ENCODE measurements at places on chromosomes 6 and 20.
A peak's percentile ranks its signal among the peaks of the same experiment; 100 is the strongest.

GRCh38 chr20:57434390-57434700 lies 43.1 kb downstream of the RBM38 start:
- DNase-seq = no peak

DNA sequence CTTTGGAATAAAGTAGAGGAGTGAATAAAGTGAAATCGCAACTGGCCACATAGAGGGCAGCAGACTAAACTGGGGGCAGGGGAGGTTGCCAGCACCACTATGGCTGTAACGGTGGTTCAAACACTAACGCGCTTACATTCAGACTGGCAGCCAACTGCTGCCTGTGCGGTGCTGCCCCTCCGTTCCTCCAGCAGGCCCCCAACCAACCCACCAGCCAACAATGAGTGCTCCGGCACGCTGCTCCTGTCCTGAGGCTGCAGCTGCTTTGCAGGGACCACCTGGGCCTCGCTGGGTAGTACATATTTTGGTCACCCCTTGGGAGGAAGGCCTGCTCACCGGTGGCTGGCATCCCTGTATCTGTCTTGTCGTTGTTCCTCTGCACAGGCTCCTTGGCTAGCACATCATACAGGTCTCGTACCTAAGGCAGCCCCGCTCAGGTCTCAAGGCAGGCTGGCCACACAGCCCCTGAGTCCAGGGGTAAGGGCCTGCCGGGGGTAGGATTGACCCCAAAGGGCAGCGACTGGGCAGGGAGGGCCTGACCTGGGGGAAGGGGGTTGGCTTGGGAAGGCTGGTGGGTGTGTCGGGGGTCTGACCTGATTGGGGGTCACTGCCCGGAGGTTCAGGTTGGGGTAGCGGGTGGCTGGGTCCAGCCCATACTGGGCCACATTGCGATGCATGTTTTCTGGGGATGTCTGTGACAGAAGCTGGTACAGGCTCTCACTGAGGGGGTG lies 6.3 kb downstream of the MICAL1 start:
- no peak for DNase-seq

- no peak for DNase-seq
Measured at GRCh38 chr20:59772931-59773913, 160.2 kb downstream of the SYCP2 start.

GRCh38 chr6:138494312-138494711 lies 5.0 kb downstream of the NHSL1 start:
- DNase-seq = no peak

GRCh38 chr6:14290772-14291330 lies 173.3 kb downstream of the CD83 start:
- no peak for DNase-seq

DNA sequence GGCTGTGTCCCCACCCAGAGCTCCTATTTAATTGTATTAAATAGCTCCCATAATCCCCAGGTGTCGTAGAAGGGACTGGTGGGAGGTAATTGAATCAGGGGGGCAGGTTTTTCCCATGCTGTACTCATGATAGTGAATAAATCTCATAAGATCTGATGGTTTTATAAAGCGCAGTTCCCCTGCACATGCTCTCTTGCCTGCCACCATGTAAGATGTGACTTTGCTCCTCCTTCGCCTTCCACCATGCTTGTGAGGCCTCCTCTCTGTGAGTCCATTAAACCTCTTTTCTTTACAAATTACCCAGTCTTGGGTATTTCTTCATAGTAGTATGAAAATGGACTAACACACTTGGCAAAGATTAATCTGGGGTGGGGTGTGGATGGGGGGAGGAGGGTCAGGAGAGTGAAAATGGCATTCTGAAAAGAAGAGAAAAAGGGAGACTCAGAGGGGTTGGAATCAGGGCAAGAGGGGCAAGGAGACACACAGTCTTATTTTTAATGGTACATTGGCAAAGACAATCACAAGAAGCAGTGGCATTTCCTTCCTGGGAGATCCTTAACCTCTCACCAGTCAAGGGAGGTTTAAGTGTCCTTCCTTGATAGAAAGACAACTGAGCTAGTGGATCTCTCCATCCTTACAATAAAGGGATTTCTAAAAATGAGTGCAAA lies 37.5 kb upstream of the NOX3 start:
- no peak for DNase-seq

- no peak for DNase-seq
Measured at GRCh38 chr6:23690453-23691049, 435.5 kb upstream of the NRSN1 start.

- peak; percentile 47 for DNase-seq
Measured at GRCh38 chr6:27133281-27134227, 113.9 kb upstream of the PRSS16 start.

GRCh38 chr6:125868252-125868651 lies 77.5 kb downstream of the NCOA7 start:
- no peak for DNase-seq

- no peak for DNase-seq
Measured at GRCh38 chr6:63732336-63732735, 96.7 kb downstream of the PHF3 start.

GRCh38 chr6:29702519-29703103 lies 20.6 kb upstream of the HLA-F start:
- DNase-seq = no peak

- no peak for DNase-seq
Measured at GRCh38 chr6:72149715-72150114, 263.4 kb downstream of the RIMS1 start.

DNA sequence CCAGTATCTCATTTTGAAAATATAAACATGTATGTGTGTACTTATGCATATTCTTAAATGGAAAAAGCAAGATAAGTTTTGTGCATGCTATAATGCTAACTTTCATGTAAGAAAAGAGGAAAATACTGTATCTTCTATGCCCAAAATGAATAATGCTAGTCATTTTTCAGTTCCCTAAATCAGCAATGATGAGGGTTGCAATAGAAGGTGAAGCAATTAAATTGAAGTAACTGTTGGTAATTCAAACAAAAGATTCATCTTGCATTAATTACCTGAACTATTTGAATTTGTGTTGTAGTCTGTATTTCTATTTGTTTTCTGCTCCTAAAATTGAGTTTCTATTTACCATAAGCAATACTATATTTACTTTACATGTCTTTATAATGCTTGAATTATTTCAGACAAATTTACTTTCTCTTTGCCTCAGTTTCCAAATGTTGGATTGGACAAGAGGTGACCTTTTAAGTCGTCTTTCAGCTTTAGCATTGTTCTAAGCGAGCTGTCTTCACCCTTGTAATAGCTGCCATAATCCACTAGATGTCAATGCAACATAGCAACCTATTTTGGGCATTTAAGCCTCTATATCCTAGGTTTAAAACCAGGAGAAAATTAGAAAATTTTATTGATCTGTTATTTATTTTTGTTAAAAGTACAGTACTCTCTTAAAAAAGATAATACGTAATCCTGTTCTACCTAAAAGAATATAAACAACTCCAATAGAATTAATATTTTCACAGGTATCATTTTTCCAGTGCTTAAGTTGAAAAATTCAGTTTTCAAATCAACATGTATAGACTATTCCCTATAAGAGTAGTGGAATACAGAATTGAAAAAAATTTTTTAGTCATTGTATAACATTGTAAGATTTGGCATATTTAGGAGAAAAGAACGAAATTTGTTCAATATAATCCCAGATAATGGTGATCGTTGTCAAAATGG lies 52.3 kb upstream of the IFNGR1 start:
- DNase-seq = no peak

Measured in NCI-H510A (cell line).